ENCODE measurements at places on chromosomes 2 and 18.

DNA sequence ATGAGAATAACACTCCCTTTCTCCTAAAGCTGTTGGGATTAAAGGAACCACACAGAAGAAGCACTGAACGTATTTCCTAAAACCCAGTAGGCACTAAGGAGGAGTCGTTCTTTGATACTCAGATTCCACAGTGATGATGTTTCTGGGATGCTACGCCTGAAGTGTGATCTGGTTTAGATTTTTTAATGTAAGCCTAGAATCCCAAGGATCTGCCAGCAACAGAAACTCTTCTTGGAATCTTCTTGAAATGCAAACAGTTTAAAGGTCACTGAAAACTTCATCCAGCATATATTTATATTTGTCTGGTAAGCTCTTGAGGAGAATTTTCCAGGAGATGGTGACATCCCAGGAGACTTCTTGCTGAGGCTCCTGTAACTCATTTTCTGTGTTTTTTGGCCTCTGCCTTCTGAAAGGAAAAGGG, 247.6 kb upstream of the TRIB2 start:
- no peak for DNase-seq

DNA sequence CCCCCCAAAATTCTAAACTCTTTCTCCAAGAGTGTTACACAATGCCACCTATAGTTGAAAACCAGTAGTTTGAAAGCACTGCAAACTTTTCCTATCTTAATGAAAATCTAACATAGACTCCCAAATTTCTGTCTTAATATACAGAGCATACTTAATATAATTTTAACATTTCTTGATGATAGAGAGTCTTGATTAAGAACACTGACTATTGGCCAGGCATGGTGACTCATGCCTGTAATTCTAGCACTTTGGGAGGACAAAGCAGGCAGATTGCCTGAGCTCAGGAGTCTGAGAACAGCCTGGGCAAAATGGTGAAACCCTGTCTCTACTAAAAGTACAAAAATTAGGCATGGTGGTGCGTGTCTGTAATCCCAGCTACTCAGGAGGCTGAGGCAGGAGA, 34.2 kb downstream of the ASXL2 start:
- DNase-seq, result no peak

DNA sequence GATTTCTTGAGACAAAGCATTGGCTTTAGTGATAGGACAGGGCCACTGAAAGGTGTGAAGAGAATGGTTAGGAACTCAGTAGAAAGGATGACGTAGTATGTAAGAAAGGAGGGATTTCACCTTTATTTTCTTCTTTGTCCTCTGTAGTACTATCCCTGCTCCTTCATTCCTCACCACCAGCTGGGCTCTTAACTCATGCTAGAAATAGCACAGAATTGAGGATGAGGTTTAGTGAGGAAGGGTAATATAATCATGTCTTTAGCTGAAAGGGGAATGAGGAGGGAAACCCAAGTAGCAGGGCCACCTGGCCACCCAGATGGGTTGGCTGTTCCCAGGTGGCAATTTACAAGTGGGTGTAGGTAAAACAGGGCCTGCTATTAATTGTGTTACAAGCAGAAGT, 15.2 kb downstream of the ACVR2A start:
- DNase-seq, result no peak

GRCh38 chr2:220931491-220931890, 640.6 kb downstream of the EPHA4 start:
- no peak for DNase-seq

- no peak for DNase-seq
Measured at GRCh38 chr18:34039201-34039600, 185.5 kb downstream of the NOL4 start.

DNA sequence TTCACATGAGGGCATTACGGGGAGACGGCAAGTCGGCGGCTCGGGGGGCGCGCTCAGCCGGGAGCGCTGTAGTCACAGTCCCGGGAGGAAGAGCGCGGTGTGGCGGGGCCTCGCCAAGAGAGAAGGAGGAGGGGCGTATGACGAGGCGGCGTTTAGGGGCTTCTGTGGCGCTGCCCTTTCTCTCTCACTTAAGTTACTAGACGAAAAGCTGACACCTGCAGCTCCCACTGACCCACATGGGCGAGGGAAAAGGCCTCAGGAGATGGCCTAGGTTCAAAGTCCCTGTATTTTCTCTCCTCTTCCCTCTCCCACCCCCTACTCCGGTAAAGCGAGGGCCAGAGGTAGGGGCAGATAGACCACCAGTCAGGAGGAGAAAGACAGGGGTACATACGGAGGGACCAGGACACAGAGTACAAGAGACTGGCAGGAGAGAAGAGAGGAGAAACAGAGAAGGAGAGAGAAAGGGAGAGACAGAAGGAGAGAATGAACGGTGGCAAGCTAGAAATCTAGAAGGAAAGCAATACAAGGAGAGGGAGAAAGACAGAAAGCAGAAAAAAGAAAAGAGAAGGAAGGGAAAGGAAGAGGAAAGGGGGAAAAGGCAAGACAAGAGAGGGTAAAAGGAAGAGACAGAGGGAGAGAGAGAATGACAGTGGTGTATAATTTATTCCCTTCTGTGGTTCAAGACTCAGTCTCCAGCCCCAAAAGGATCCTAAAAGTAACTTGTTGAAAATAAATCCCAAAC, 3.8 kb downstream of the SIX2 start:
- DNase-seq, result no peak

DNA sequence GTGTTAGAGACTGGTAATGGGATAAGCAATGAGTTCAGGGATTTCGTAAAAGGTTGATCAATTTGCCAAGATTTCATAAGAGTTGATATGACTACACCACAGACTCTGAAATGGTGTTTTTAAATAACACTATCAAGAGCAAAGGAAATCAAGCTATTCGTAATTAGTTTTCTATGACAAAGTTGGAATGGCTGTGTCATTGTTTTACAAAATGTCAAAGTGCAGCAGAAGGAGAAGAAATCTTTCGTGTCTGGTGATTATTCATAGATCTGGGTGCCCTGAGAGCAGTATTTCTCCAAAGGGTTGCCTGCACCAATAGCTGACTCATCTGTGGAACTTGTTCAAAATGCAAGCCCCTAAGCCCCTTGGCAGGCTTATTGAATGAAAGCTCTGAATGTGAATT, 70.1 kb downstream of the NABP1 start:
- DNase-seq, result no peak

DNA sequence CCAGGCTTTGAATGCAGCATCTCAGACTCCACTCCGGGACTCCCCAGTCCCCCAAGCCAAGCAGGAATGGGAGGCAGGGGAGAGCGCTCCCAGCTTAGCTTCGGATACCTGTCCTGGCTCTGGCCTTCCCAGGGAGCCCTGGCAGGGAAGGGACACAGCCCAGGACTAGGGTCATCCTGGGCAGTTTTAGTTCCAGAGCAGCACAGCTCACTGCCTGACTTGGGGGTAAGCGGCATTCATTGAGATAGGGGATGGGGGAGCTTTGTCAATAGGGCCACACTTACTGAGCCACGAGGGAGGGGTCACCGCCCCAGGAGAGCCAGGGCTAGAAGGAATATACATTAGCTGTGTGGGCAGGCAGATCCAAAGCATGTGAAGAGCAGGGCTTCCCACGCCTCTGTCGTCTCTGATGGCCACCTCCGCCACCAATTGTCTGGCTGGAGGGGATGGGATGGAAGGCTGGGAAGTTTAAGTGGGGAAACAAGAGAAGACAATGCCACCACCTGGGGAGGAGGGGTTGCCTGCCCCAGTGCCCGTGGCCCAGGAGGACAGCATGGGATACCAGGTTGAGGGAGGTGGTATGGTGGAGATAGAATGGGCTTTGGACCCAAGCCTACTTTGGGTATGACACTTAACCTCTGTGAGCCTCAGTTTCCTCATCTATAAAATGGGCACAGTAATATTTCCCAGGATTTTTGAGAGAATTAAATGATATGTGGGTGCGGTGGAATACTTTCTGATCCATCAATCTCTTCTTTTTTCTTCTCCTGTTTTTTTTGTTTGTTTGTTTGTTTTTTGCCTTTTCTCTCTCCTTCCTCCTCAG, 40.2 kb downstream of the SCTR start:
- no peak for DNase-seq

DNA sequence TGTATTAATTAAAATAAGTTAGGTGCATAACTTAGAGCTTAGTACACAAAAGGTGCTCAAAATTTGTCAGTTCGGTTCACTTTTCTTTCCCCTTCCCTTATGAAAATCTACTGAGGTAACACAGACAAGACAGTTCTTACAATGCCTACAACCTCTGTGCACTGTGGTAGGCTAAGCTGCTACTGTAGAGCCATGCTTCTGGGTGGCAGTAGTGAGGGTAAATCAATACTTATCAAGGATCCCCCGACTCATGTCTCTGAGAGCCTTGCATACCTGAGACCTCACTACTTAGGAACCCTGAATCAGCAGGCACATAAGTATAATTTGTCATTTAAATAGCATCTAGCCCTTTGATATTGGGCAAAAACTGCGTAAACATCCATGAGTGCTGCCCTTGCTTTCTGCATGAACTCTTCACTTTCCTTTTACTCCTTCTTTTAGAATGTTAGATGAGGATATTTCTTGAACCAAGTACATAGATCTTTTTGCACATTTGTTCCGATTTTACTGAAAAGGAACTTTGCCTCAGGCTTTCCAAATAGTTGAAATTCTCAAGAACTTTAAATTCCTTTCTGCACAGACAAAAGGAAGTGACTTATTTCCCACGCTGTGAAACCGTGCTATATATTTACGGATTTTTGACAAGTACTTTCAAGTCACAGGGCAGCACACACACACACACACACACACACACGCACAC, 234.4 kb downstream of the TRIB2 start:
- DNase-seq, result no peak

DNA sequence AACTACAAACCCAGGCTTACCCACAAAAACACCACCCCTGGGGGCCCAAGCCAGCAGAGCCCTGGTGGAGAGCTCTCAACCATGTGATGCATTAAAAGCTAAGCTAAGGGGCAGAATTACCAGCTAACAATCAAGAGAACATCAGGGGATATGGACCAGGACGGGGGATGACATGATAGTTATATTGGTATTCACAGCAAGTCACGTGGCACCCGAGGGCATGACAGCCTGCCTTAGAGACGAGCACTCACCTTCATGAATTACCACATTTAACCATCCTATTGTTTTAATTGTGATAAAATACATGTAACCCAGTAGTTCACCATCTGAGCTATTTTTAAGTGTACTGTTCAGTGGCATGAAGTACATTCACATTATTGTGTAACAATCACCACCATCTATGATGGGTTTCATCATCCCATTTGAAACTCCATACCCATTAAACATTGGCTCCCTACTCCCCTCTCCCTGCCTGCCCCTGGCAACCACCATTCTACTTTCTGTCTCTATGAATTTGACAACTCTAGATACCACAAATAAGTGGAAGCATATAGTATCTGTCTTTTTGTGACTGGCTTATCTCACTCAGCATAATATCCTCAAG, 245.6 kb downstream of the ANAPC1 start:
- no peak for DNase-seq

- DNase-seq, result no peak
Measured at GRCh38 chr2:54871457-54872107, 148.1 kb downstream of the EML6 start.

- no peak for DNase-seq
Measured at GRCh38 chr2:10487081-10487740, 39.1 kb upstream of the ODC1 start.

DNA sequence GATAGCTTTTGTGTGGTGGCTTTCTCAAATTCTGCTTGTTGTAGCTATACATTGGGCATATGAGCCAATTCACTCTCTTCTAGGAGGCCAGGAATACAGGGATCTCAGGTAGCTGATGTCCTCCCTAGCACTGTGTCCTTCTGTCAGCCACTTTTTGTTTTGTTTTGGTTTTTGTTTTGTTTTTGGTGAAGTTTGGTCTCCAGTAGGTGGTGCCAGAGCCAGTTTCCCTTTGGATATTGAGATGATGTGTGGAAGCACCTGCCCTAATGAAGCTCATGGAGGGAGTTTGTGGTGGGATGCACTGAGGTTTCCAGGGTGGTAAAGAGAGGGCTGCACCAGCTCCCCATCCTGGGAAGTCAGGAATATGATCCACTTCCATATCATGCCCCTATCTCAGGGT, 100.5 kb upstream of the VWC2L start:
- DNase-seq, result no peak

- DNase-seq, result no peak
Measured at GRCh38 chr2:18411626-18412025, 148.8 kb downstream of the RDH14 start.

- DNase-seq, result no peak
Measured at GRCh38 chr2:28447943-28448792, 47.7 kb upstream of the PLB1 start.

DNA sequence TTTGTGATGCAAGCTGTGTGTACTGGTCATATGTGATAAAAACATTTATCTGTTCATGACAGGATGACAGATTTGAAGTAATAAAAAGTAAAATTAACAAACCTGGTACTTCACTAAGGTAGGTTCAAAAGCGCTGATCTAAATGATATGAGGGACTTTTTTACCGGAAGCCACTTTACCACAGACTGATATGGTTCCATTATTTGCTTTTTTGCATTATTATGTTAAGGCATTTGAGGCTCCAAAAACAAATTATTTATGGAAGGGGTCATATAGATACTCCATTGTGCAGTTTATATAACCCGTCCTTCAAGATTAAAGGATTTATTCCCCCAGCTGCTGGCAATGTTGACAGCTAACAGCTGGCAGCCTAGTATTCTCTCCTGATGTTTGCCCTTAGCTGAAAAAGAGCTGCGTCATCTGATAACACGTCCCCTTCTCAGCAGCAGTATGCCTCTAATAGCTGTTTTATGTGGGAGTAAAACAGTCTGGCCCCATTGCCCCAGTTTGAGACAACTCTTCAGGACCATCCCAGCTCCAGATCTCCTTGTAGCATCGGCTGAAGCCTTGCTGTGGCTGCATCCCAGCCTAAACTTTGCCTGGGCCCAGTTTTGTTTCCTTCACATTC, 84.8 kb upstream of the XIRP2 start:
- no peak for DNase-seq

- no peak for DNase-seq
Measured at GRCh38 chr2:131145040-131145439, 39.9 kb downstream of the PLEKHB2 start.

GRCh38 chr2:112790305-112790704, 6.0 kb upstream of the IL1A start:
- DNase-seq, result no peak

DNA sequence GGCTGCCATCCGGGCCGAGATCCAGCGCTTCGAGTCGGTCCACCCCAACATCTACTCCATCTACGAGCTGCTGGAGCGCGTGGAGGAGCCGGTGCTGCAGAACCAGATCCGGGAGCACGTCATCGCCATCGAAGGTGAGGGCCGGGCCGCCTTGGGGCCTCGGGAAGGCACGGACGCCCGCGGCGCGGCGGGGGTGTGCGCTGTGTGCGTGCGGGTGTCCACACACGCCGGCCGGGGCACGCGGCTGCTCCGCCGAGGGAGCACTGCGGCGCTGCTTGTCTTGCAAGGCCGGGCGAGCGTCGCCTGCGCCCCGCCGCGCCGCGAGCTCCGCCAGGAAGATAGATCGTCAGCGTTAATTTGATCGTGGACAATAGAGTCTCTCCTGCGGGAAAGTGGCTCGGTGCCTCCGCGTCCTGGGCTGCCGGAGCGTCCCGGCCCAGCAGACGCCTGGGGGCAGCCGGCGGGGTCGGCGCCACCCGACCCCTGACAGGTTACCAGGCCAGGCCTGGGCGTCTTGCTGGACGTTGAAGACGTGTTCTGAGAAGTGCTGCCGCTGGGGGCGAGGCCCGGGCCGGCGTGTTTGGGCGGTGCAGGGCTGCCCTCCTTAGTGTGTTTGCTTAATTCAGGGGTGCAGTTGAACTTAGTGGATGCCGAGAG, 1.0 kb downstream of the AGAP1 start:
- no peak for DNase-seq

Measured in stimulated activated CD4-positive, alpha-beta T cell treated with anti-CD3 and anti-CD28 coated beads, TNF-alpha, amount 100 ng/mL, for 24 hours (primary cell).